ENCODE measurements at places on chromosomes 4 and X.

DNA sequence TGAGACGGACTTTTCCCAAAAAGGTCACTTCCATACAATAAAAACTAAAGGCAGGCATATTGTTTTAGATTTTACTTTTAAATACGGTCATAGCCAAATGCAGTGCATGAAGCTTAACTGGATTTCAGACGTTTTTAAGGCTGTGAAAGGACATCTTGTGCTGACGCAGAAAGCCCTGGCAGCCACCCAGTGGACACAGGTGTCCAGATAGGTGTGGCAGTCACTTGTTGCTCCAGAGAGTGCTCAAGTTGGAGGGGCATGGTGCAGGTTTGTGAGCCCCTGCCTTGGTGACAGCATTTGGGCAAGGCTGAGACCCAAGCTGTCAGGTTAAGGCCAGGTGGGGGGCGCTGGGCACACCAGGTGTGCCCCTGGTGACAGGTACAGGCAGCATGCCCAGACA lies 135.8 kb upstream of the TBL1X start:
- no peak for DNase-seq

- DNase-seq, result no peak
These were observed 452.1 kb upstream of the RPS6KA3 start for GRCh38 chrX:20718592-20719380.

DNA sequence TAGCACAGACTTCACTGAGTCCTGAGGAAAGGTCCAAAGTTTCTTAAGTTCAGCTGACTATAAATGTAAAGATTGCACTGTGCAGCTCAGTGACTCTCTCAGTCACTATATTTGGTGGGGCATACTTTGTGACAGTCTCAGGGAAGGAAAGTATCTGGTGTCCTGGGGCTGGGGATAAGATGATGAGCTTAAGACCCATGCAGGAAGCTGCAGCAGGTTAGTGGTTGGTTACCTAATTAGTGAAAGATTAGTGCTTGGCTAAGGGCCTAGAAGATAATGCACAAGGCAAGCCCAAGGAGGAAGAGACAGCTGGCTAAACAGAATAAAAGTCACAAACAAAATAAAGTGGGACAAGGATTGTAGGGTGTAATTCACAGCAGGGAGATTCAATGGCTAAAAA lies 25.4 kb upstream of the SLITRK4 start:
- DNase-seq, result no peak

- DNase-seq, result no peak
These were observed 530.7 kb downstream of the CENPC start for GRCh38 chr4:67014592-67014991.

GRCh38 chrX:50712777-50713176 lies 101.2 kb downstream of the SHROOM4 start:
- DNase-seq, result no peak

- no peak for DNase-seq
These were observed 357.2 kb downstream of the UNC5C start for GRCh38 chr4:95191537-95191936.

- no peak for DNase-seq
These were observed 607.4 kb upstream of the FAM241A start for GRCh38 chr4:111537871-111538270.

DNA sequence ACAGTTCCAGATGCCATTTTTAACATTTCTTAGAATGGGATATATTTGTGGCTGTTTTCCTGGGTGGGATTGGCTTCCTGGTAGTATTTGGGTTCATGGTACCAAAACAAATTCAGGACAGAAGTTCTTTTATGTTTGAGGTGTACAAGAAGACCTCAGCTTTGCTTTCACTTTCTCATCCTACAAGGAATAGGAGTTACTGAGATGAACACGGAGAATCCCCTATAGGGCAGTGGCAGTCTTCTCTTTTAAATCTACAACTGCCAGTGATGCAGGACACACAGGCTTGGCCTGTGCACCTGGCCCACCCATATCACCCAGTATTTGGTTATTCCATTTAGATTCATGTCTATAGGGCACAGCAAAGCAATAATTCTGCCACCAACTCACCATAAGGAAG lies 35.2 kb downstream of the SLC10A7 start:
- DNase-seq, result no peak

- no peak for DNase-seq
These were observed 1530.1 kb upstream of the PABPC4L start for GRCh38 chr4:135731682-135732081.
